ENCODE measurements at places on chromosomes 2 and 18.

DNA sequence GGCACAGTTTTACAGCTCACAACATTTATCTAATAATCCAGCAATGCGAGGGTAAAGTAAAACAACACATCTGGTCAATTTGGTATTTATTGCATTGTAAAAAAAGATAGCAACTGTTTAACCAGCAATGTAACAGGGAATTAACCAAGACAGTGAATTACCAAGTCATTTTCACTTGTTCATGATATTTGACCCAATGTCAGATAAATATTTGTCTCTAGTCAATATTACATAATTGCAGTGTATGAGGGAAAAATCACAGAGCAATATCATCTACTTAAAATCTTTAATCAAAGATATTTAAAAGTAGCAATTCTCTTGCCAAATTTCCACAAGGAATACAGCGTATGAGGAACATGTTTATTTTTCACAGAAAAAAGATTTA is 1265.1 kb upstream of the CHAC2 start:
- DNase-seq = no peak

DNA sequence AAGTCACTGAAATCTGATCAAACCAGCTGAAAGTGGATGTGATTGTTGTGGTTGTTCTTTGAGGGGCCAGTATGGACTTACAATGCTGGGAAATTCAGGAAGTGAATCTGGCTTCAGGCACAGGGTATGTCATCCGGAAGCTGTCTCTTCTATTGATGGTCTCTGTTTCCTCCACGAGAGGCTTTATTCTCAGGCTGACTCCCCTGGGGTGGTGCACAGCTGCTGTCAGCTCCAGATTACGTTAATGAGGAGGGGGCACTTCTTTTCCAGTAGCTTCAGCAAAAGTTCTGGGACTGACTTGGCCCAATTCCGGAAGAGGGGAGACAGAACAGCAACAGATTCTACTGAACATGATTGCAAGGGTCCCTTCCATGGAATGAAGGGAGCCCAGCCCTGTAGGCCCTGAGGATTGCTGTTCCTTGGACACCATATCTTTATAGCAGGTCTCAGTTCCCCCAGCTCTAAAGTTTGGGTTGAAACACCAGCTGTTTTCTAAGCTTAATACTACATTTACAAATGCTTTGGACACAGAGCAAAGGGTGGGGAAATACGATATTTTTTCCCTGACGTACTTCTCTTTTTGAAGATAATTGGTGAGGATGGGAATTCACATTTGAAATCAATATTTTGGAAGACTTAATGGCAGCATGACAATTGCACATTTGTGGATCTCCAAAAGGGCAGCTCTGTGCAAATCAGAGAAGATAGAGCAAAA is 400.9 kb downstream of the TSN start:
- no peak for DNase-seq

- DNase-seq = no peak
Observed at GRCh38 chr2:223418131-223418530, 184.0 kb downstream of the SCG2 start.

DNA sequence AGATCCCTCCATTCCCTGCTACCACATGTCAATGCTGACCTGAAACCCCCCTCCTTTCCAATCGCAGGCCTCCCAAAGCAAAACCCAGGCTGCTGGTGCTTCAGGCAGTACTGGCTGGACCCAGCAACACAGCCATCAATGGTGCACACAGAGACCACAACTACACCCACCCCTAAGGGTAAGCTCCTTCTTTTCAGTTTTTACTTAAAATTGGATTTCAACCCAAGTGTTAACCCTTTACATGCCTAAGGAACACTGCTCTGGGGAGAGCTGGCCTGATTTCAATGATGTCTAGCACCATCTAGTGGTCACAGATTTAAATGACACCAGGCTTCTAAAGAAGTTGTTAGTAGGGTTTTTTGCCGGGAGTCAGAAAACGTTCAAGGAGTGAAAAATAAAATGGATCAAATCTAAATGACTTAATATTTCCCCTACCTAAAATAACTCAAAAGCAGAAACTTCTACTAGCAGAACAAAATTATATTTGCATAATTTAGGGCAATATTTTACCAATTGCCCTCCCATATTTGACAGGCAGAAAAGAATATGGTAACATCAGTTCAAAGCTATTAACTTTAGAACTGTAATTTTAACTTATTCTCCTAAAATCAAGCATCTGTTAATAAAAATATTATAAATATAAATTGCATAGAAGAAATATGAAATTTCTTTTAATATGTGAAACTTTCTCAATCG is 24.6 kb downstream of the FECH start:
- peak; percentile 58 for DNase-seq

DNA sequence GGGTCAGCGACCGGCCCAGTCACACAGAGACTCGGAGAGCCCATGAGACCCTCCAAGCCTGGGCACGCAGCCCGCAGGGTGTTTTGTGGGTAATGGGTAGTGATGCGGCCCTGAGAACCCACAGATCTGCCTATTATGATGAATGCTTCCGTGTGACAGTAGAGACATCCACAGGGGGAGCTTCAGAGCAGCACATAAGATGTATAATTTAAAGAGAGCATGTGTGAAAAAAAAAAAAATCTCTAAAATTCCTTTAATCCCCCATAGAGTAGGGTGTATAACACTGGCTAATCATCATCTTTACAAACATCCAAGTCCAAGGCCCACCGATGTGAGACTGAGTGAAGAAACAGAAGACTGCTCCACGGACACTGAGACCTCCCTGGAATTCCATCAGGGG is 34.6 kb downstream of the BIN1 start:
- no peak for DNase-seq

DNA sequence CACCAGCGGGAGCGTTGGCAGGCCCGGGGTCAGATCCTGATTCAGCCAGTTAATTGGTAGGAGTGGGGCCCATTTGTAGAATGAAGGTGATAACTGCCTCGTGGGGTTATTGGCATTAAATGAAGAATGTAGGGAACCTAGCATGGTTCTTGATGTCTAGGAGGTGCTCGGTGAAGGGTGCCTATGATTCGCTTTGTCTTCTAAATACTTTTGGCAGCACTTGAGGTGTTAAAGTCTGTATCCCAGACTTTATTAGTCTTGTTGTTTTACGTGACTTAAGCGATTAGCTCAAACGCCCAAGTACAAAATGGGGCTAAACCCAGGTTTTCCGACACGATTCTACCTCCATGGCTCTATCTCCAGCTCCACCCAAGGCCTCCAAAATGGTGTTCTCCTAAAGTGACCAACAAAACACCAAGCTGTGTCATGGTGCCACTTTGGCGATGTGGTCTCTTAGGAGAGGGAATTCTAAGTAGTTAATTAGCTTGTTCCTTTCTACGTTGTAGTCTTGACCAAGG is 980 bp upstream of the PPP4R1 start:
- no peak for DNase-seq

- DNase-seq = no peak
Observed at GRCh38 chr2:120302301-120302700, 43.6 kb upstream of the INHBB start.

DNA sequence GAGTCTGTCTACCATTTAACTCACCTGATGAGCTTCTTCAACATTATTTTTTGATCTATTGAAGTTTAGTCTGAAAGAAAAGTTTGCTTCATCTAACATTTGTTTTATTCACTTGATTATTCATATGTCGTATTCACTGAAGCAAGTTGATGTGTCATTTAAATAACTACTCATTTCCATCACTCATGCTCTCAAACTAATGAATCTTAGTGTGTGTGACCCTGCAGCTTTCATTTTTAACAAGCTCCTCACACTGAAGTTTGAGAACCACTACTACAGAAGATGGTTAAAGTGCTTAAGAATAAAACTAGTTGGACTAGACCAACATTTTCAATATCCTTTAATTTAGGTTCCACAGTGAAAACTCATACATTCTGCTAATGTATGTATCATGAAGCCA is 1.8 kb upstream of the ABI2 start:
- DNase-seq = no peak

DNA sequence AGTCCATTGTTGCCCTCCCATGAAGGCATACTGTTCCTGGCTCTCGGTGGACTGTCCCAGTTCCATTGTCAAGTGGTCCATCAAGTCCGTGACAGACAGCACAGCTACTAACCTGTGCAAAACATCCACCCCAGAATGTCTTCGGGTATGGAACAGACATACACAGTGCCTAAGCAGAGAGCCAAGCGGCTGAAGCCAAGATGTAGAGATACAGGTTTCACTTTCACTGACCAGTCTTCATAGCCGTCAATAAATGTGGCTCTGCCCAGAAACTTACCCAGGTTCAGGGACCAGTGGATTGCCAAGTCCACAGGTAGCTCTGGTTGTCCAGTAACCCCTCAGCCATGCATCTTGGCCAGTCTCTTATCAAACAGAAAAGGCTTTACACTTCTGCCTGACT is 10.7 kb upstream of the PAPOLG start:
- DNase-seq = no peak

DNA sequence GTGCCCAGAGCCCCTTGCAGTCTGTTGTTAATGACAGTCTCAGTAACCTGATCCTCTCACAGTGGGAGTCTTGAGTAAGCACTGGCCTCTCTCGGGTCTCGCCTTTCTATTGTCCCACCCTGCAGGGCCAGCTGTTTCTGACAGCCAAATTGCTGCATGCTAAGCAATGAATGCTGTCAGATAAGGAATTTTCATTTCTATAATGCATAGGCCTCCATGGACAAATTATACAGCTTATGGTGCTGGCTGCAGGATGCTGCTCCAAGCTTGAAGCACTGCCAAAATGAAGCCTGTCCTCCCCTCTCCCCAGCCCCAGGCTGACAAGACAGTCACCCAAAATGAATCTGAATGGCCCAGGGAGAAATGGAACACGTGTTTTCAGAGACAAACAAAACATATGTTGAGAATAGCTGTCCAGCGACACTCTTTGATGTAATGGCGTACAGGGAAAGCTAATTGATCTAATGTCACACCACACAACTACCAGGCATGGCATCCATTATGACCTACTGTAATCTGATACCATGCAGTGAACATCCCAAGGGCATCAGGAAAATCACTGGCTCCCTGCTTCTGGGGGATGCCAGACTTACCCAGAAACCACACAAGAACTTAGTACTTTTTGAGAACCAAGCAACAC is 36.8 kb downstream of the ACVR1 start:
- DNase-seq = peak; percentile 54

DNA sequence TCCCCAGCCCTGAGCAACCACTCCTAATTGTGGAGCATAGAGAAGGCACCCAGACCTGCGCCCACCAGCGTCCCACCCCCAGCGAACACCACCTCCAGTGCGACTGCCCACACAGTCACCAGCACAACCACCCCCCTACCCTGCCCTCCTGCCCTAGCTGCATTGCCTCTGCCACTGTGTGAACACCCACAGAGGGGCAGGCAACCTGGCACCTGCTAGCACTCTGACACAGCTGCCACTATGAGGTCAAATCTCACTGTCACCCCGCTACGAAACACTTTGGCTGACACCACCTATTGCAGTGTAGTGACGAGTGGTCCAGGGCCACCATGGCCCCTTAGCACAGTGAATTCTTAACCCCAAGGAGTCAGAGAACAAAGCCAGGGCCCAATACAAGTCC is 14.1 kb upstream of the EIF2AK3 start:
- no peak for DNase-seq

- DNase-seq = no peak
Observed at GRCh38 chr2:233546774-233547173, 19.8 kb downstream of the USP40 start.

DNA sequence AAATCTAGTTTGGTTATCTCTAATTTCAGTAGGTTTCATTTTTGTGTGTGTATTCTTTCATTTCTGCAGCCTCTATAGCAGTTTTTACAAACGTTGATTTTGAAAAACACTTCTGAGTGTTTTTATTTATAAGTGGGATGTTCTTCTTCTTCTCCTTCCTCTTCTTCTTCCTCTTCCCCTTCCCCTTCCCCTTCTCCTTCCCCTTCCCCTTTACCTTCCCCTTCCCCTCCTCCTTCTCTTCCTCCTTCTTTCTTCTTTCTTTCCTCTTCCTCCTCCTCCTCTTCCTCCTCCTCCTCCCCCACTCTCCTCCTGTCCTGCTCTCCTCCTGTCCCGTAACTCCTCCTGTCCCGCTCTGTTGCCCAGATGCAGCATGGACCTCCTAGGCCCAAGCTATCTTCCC is 4.2 kb downstream of the UGGT1 start:
- no peak for DNase-seq

GRCh38 chr2:123770996-123771720 is 253.9 kb upstream of the CNTNAP5 start:
- DNase-seq = no peak

- no peak for DNase-seq
Observed at GRCh38 chr2:238997137-238997390, 149.2 kb downstream of the TWIST2 start.

DNA sequence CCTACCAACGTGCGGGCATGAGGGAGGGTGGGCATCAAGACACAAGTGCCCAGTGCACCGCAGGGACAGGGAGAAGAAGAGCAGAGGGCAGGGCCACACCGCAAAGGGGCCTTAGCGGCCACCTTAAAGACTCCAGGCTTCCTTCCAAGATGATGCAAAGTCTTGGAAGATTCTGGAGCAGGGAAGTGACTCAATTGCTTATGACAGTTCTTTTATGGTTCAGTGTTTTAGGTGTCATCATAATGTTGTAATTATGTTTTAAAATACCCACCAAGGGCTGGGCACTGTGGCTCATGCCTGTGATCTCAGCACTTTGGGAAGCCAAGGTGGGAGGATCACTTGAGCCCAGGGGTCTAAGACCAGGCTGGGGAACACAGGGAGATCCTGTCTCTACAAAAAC is 44.5 kb upstream of the SEMA4C start:
- peak; percentile 64 for DNase-seq

DNA sequence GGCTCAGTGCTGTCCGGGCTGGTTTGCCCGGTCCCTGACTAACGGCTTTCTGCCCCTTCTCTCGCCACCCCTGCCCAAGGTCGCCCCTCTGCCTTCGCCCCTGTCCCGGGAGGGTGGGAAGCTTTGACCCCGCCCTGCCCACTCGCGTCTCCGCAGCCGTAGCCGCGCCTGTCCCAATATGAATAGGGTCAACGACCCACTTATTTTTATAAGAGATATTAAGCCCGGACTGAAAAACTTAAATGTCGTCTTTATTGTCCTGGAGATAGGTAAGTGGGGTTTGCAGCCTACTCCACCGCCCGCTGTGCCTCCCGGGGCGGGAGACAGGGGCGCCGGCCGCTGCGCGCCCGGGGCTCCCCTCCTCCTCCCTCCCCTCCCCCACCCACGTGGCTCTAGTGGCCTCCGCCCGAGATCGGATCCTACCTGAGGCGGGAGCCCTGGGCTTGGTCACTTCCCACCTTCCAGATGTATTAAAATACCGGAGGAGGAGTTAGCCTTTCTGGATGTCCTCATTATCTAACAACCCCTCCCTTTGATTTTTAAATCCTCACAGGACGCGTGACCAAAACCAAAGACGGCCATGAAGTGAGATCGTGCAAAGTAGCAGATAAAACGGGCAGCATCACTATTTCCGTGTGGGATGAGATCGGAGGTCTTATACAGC is 633 bp downstream of the NABP1 start:
- peak; percentile 87 for DNase-seq

- DNase-seq = no peak
Observed at GRCh38 chr2:47616506-47616905, 166.4 kb upstream of the MSH6 start.

- peak; percentile 78 for DNase-seq
Observed at GRCh38 chr2:160427629-160428404, 65.8 kb downstream of the RBMS1 start.

GRCh38 chr18:44580159-44580558 is 100.5 kb upstream of the SETBP1 start:
- no peak for DNase-seq

- no peak for DNase-seq
Observed at GRCh38 chr2:133828913-133829312, 260.6 kb upstream of the NCKAP5 start.

- no peak for DNase-seq
Observed at GRCh38 chr2:74646834-74647482, 1.2 kb downstream of the M1AP start.

- DNase-seq = no peak
Observed at GRCh38 chr2:53827398-53828175, 32.2 kb downstream of the GPR75 start.

GRCh38 chr2:18788592-18788991 is 199.2 kb upstream of the NT5C1B start:
- DNase-seq = peak; percentile 34
